Pancreas (tissue), 10 donors: ENCODE measurements at places on chromosomes 11 and 22. TPM values are rescaled to one million over a fixed set of nuclear protein-coding genes. Genes with fewer than 3 reads are reported as not detected.

DNA sequence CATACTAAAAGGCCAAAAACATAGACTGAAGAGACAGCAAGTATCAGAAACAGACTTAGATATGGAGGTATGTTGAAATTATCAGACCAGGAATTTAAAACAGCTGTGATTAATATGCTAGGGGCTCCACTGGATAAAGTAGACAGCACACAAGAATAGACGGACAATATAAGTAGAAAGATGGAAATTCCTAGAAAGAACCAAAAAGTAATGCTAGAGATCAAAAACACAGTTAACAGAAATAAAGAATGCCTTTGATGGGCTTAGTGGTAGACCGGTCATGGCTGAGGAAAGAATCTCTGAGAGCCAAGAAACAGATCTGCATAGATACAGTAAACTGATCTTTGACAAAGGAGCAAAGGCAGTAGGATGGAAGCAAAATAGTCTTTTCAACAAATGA, 250.2 kb downstream of the SWAP70 start:
- no peak for DNase-seq
- no peak overlapping the region for H3K27ac ChIP-seq
- H3K36me3 ChIP-seq = no peaks in the 10 kb centered on the region
- no peaks in the 10 kb centered on the region for H3K4me1 ChIP-seq
- H3K27me3 ChIP-seq = no peaks in the 10 kb centered on the region

DNA sequence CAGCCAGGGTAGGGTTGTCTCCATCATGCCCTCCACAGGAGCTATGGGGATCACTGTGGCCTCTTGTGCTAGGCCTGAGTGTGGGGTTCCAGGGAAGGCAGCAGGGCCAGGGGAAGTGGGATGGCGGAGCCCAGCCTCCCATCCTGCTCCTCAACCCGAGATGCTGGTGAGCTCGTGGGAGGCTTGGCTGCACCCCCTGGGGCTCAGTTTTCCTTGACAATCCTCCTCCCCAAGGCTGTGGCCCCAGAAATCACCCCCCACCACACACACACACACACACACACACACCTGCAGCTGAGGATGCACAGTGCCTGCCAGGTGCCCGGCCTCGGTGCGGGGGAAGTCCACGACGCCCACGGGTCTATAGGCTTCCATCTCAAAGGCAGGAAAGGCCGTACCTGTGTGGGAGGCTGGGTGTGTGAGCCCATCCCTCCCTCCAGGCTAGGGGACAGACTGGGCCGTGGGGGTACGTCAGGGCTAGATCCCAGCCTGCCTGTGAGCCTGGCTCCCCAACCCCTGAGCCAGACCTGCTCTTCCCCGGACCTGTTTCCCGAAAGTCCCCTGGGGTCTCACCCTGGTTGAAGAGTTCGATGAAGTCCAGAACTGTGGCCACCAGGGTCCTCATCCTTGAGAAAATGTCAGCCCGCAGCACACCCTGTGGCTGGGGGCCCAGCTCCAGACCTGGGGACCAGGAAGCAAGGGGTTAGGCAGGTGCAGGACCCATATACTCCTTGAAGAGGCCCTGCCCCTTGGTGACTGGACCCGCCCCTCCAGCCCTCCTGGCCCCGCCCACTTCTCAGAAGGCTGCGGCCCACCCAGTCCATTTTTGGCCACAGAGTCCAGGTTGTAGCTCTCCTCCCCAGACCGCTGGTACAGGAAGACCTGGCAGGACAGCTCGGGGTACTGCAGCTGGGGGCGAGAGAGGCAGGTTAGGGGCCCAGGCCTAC, 5.2 kb upstream of the TBX10 start:
- no peaks in the 10 kb centered on the region for H3K36me3 ChIP-seq
- H3K27ac ChIP-seq = peak overlapping the region; percentile 61
- H3K4me1 ChIP-seq = peaks cover 25% of the 10 kb centered on the region
- peak; percentile 74 for DNase-seq

GRCh38 chr11:70090961-70091381, 12.9 kb downstream of the ANO1 start:
- no peaks in the 10 kb centered on the region for H3K4me1 ChIP-seq
- no peak overlapping the region for H3K27ac ChIP-seq
- no peaks in the 10 kb centered on the region for H3K36me3 ChIP-seq
- H3K4me3 ChIP-seq = no peak overlapping the region

GRCh38 chr22:20721409-20722218, 52.3 kb upstream of the SERPIND1 start:
- H3K27ac ChIP-seq = no peak overlapping the region
- no peaks in the 10 kb centered on the region for H3K27me3 ChIP-seq
- H3K4me1 ChIP-seq = no peaks in the 10 kb centered on the region
- no peaks in the 10 kb centered on the region for H3K36me3 ChIP-seq
- no peak overlapping the region for H3K4me3 ChIP-seq

The OTUB1 gene
- total RNA-seq = 15.2 TPM

The GGTLC3 gene
- not detected for total RNA-seq

The OR52N4 gene
- total RNA-seq = not detected

- H3K27me3 ChIP-seq = no peaks in the 10 kb centered on the region
- peak overlapping the region; percentile 57 for H3K27ac ChIP-seq
- no peak overlapping the region for H3K4me3 ChIP-seq
- no peak for DNase-seq
- H3K4me1 ChIP-seq = peaks cover 11% of the 10 kb centered on the region
These were observed 147.3 kb downstream of the MAML2 start for GRCh38 chr11:96195671-96196070.

DNA sequence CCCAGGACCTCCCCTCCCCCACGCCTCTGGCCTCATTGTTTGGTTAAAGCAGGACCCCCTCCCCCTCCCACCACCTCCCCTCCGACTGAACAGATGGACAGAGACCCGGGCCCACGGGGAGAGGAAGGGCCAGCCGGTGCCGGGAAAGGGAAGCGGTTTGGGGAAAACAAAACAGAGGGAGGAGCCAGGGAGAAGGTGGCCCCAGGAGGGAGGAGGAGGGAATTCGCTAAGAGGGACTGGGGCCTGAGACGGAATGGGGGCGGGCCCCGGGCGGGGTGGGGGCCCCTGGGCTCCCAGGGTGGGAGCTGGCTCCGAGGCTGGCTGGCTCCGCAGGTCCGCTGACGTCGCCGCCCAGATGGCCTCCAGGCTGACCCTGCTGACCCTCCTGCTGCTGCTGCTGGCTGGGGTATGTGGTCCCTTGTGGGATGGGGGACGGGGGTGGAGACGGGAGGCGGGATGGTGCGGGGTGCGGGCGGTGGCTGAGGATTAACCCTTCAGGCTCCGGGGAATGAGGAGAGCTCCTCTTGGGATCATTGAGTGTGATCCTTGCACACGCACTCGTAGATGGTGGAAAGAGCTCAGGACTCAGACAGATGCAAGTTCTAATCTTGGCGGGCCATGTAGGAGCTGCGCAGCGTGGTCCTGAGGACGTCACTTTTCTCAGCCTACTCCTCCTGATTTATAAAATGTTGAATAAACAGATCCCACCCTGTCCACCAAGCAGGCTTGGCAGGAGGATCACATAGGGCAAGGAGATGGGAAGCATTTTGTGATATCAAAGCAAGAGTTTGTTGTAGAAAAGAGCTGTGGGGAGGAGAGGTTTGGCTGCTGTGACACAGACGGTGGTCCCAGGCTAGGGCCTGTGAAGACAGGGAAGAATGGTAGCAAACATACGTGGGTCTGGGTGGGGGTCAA, 688 bp downstream of the SERPING1 start:
- no peaks in the 10 kb centered on the region for H3K36me3 ChIP-seq
- H3K4me1 ChIP-seq = no peaks in the 10 kb centered on the region
- H3K4me3 ChIP-seq = peak overlapping the region; percentile 52
- H3K27ac ChIP-seq = peak overlapping the region; percentile 42

- H3K27ac ChIP-seq = no peak overlapping the region
- no peaks in the 10 kb centered on the region for H3K36me3 ChIP-seq
- DNase-seq = no peak
- H3K4me1 ChIP-seq = no peaks in the 10 kb centered on the region
- H3K4me3 ChIP-seq = no peak overlapping the region
- no peaks in the 10 kb centered on the region for H3K27me3 ChIP-seq
These were observed 11.9 kb downstream of the HOATZ start for GRCh38 chr11:111526501-111526900.

GRCh38 chr11:39209981-39210380, 2249.5 kb downstream of the LRRC4C start:
- H3K36me3 ChIP-seq = no peaks in the 10 kb centered on the region
- H3K4me1 ChIP-seq = no peaks in the 10 kb centered on the region
- H3K4me3 ChIP-seq = no peak overlapping the region
- no peak for DNase-seq
